ENCODE measurements at places on chromosomes 7 and 10.

- no peak for DNase-seq
Measured at GRCh38 chr10:110421512-110422138, 76.1 kb upstream of the DUSP5 start.

DNA sequence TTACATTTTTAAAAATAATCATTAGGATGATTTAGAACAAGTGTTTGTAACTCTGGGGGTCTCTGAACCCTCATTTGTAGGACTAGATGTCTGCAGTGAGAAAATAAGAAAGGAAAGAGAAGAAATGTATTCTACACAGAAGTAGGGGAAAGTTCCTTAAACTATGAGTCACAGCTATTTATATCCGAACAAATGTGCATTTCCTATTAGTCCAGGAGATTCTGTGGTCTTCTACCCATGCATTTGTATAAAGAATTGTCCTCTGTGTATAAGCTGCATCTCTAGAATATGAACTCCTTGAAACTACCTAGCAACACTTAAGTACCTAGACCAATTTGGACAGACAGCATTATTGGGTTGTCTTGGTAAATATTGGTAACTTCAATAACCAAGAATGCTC is 15.9 kb upstream of the CD36 start:
- no peak for DNase-seq

- no peak for DNase-seq
Measured at GRCh38 chr7:69452797-69453196, 145.5 kb upstream of the AUTS2 start.

DNA sequence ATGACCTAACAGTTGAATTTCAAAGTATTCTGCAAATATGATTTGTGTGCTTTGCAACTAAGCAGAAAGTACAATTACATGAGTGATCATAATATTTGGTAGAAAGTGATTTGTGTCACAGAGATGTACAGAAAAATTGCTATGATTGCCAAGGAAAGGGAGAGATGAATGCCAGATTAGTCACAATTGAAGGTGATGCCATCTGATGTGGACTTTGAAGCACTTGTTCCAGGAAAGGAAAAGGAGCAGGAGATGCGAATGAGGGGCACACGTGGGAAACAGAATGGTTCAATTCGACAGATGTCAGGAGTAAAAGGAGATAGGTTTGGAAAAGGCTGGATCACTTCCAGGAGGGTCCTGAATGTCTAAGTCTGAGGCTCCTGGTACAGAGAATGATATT is 153.1 kb upstream of the LAMB4 start:
- DNase-seq, result no peak
